ENCODE measurements at places on chromosomes 5 and 9. TPM values are rescaled to one million over a fixed set of nuclear protein-coding genes. Genes with fewer than 3 reads are reported as not detected.

GRCh38 chr9:104944871-104945270, 16.9 kb upstream of the ABCA1 start:
- H3K27me3 ChIP-seq, result no peaks in the 10 kb centered on the region
- H3K4me1 ChIP-seq, result peaks cover 9% of the 10 kb centered on the region
- no peak overlapping the region for H3K4me3 ChIP-seq

Gene MOB3B
- total RNA-seq, result 14.6 TPM

GRCh38 chr5:144304688-144305087, 134.0 kb downstream of the KCTD16 start:
- no peak for DNase-seq
- no peak overlapping the region for H3K27ac ChIP-seq
- peaks cover 8% of the 10 kb centered on the region for H3K27me3 ChIP-seq
- H3K4me1 ChIP-seq, result peaks cover 9% of the 10 kb centered on the region
- H3K4me3 ChIP-seq, result no peak overlapping the region
- no peaks in the 10 kb centered on the region for H3K36me3 ChIP-seq

- peaks cover 15% of the 10 kb centered on the region for H3K4me1 ChIP-seq
- peaks cover 6% of the 10 kb centered on the region for H3K27me3 ChIP-seq
- no peak overlapping the region for H3K27ac ChIP-seq
- no peaks in the 10 kb centered on the region for H3K36me3 ChIP-seq
- H3K4me3 ChIP-seq, result no peak overlapping the region
These were observed 49.0 kb downstream of the SGCD start for GRCh38 chr5:156375895-156376495.

Gene TSLP
- total RNA-seq, result 0.42 TPM

GRCh38 chr5:172299916-172300439, 16.4 kb upstream of the UBTD2 start:
- no peaks in the 10 kb centered on the region for H3K36me3 ChIP-seq
- no peak overlapping the region for H3K4me3 ChIP-seq
- peaks cover 7% of the 10 kb centered on the region for H3K4me1 ChIP-seq
- DNase-seq, result no peak

DNA sequence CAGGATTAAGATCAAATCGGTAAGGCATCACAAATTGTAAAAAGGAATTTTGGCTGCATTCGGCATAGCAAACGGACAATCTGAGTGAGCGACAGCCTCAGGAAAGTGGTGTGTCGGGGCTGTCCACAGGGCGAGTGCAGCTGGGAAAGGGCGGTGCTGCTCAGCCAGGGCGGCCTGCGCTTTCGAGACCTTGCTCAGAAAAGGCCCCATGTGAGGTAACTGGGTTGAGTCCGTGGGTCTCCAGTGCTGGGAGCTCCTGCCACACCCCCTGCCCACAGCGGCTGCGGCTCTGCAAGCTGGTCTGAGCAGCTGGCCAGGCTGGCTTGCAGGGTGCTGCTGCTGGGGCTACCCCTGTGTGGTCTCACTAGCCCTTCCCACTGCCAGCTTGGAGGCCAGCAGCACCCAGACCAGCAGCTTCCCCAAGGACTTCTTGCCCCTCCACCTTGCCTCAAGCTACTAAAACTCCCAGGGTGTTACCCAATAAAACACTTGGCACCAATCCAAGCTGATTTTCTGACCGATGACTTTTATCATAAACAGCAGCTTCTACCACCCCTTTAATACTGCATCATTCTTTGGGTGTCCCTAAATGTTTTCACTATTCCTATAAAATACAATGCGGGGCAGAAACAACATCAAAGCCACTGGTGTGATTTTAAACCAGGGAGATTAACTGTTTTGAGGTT, 6.2 kb downstream of the SURF2 start:
- H3K36me3 ChIP-seq, result peaks cover 25% of the 10 kb centered on the region
- H3K27ac ChIP-seq, result no peak overlapping the region
- H3K4me1 ChIP-seq, result no peaks in the 10 kb centered on the region
- DNase-seq, result no peak
- no peaks in the 10 kb centered on the region for H3K27me3 ChIP-seq
- no peak overlapping the region for H3K4me3 ChIP-seq

DNA sequence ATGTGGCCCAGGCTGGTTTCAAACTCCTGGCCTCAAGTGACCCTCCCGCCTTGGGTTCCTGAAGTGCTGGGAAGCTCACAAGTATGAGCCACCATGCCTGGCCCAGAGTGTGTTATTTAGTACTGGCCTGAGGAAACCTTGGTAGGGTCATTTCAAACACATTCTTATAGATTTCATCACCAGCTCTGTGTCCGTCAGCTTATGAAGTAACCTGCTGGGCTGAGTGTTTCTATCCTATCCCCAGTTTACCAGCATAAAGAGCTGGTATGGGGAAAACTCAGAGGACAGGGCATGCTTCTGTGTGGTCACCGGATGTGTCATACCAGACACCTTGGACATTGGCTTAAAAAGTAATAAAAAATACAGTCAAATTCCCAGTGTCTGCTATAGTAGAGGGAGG, 45.3 kb downstream of the PTPN3 start:
- DNase-seq, result no peak
- H3K36me3 ChIP-seq, result peaks cover 4% of the 10 kb centered on the region
- H3K27ac ChIP-seq, result peak overlapping the region; percentile 84

GRCh38 chr5:132471944-132472343, 18.6 kb downstream of the IRF1 start:
- H3K4me3 ChIP-seq, result no peak overlapping the region
- H3K36me3 ChIP-seq, result peaks cover 10% of the 10 kb centered on the region
- no peak overlapping the region for H3K27ac ChIP-seq
- no peaks in the 10 kb centered on the region for H3K27me3 ChIP-seq

GRCh38 chr9:95481000-95481399, 35.8 kb downstream of the PTCH1 start:
- H3K27me3 ChIP-seq, result no peaks in the 10 kb centered on the region
- no peak for DNase-seq
- H3K36me3 ChIP-seq, result peaks cover 26% of the 10 kb centered on the region
- H3K27ac ChIP-seq, result no peak overlapping the region

- H3K4me1 ChIP-seq, result peaks cover 5% of the 10 kb centered on the region
- H3K27me3 ChIP-seq, result no peaks in the 10 kb centered on the region
- no peak overlapping the region for H3K27ac ChIP-seq
- DNase-seq, result peak; percentile 62
These were observed 3.7 kb downstream of the TLN1 start for GRCh38 chr9:35728041-35728971.

DNA sequence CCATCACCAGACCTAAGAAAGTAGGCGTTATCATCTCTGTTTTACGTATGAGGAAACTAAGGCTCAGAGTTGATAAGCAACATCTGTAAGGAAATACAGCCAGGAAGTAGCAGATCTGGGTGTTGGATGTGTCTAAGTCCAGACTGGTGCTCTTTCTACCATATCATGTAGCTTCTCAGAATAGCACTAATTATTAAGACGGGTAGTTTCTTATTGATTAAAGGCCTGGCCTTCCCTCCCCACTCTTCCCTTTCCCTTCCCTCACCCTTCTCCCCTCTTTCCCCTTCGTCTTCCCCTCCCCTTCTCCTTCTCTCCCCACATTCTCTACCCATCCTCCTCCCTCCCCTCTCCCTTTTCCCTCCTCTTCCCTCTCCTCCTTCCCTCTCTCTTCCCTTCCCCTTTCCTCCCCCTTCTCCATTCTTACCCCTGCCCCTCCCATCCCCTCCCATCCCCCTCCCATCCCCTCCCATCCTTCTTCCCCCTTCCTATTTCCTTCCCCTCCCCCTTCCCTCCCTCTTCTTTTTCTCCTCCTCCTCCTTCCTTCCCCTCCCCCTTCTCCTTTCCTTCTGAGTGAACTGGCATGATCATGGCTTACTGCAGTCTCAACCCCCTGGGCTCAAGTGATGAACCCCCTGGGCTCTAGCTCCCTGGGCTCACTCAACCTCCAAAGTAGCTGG, 79.4 kb downstream of the SNX24 start:
- no peak overlapping the region for H3K27ac ChIP-seq
- H3K27me3 ChIP-seq, result no peaks in the 10 kb centered on the region
- no peak overlapping the region for H3K4me3 ChIP-seq
- H3K36me3 ChIP-seq, result peaks cover 3% of the 10 kb centered on the region

- H3K27ac ChIP-seq, result no peak overlapping the region
- H3K27me3 ChIP-seq, result peaks cover 4% of the 10 kb centered on the region
- H3K4me3 ChIP-seq, result no peak overlapping the region
- no peaks in the 10 kb centered on the region for H3K36me3 ChIP-seq
- H3K4me1 ChIP-seq, result no peaks in the 10 kb centered on the region
- no peak for DNase-seq
These were observed 102.2 kb upstream of the PLPPR1 start for GRCh38 chr9:100926366-100926765.

DNA sequence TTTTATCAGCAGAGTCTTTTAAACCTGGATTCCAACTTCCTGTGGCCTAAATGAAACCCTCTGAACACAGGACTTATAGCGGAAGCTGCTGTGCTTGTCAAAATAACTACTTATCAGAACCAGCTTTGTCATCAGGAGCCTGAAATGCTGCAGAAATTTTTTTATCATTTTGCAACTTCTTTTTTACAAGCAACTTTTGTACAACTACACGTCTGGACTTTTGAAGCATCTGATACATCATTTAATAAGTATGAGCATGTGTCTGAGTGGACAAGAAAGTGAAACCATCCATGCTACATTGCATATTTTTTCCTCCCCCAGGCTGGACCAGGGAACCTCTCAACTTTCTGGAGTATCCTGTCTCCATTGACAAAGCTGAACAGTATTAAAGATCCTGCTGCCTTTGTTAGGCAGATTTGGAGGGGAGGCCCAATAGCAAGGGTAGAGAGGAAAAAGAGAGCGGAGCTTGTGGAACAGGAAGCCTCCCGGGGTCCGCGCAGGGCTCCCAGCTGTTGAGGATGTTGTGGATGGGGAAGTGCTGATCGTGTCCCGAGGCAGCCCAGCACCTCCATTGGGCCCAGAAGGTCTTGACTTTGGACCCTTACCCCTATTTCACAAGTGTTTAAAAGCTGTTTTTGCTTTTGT, 196.6 kb downstream of the MSX2 start:
- peak overlapping the region; percentile 34 for H3K4me3 ChIP-seq
- H3K4me1 ChIP-seq, result peaks cover 11% of the 10 kb centered on the region
- H3K27me3 ChIP-seq, result no peaks in the 10 kb centered on the region
- no peaks in the 10 kb centered on the region for H3K36me3 ChIP-seq
- DNase-seq, result no peak
- peak overlapping the region; percentile 25 for H3K27ac ChIP-seq

- H3K4me1 ChIP-seq, result peaks cover 2% of the 10 kb centered on the region
- H3K36me3 ChIP-seq, result no peaks in the 10 kb centered on the region
- H3K27me3 ChIP-seq, result peaks cover 6% of the 10 kb centered on the region
- DNase-seq, result no peak
These were observed 92.0 kb downstream of the SH3TC2 start for GRCh38 chr5:148970876-148971275.

DNA sequence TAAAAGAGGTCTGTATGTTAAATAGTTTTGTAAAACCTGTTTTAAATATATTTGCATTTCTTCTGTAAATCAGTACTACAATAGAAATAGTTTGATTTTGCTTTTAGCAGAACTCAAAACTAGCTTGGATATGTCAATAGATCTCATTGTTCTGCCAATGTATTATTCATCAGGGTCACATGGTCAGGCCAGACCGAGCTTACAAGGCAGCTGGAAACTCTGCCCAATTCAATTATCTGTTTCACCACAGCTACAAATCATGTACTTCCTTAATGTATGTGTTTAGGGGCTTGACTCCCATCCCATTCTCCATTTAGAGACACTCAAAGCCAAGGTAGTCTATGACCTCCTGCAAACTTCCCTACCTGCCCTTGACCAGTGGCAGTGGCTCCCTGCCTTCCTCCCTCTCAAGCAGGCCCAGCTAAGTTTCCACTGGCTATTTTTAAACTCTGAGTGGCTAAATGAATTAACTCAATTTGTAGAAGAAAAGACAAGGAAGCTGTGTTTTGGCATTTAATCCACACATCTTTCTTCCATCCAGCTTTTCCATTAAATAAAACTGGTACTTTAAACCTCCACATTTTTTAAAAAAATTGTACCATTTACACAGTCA, 46.4 kb upstream of the SELENOP start:
- no peaks in the 10 kb centered on the region for H3K36me3 ChIP-seq
- DNase-seq, result no peak
- no peak overlapping the region for H3K4me3 ChIP-seq
- no peaks in the 10 kb centered on the region for H3K27me3 ChIP-seq

- no peaks in the 10 kb centered on the region for H3K36me3 ChIP-seq
- H3K4me1 ChIP-seq, result peaks cover 9% of the 10 kb centered on the region
- no peak overlapping the region for H3K4me3 ChIP-seq
- no peak overlapping the region for H3K27ac ChIP-seq
- peaks cover 10% of the 10 kb centered on the region for H3K27me3 ChIP-seq
- no peak for DNase-seq
These were observed 7.4 kb downstream of the C5orf46 start for GRCh38 chr5:147898875-147899401.

DNA sequence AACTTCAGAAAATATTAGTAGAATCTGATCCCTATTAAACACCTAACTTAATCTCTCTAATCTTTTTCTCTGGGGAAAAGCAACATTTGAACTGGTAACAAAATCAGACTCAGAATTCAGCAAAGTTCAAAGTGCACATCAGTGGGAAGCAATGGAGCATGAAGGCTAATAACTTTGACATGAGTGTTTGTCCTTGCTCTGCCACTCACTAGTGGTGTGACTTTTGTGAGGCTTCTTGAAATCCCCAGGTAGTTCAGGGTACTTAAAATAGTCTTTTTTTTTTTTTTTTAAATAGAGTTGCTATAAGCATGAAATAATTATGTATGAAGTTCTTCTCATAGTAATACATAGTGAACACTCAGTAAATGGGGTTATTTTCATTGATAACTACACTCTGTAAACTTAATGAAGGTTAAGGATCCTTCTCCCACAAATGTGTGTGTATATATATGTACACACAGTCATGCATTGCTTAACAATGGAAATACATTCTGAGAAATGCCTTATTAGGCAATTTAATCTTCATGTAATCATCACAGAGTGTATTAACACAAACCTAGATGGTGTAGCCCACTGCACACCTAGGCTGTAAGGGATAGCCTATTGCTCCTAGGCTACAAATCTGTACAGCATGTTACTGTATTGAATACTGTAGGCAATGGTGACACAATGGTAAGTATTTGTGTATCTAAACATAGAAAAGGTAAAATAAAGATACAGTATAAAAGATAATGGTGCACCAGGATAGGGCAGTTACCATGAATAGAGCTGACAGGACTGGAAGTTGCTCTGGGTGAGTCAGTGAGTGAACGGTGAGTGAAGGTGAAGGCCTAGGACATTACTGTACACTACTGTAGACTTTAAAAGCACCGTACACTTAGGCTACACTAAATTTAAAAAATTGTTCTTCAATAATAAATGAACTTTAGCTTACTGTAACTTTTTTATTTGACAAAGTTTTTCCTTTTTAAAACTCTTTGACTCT, 73.3 kb upstream of the HMHB1 start:
- no peaks in the 10 kb centered on the region for H3K4me1 ChIP-seq
- H3K27me3 ChIP-seq, result peaks cover 16% of the 10 kb centered on the region
- no peaks in the 10 kb centered on the region for H3K36me3 ChIP-seq
- no peak for DNase-seq

GRCh38 chr9:93136011-93136440, 2.0 kb upstream of the NINJ1 start:
- peaks cover 20% of the 10 kb centered on the region for H3K4me1 ChIP-seq
- DNase-seq, result no peak
- no peak overlapping the region for H3K27ac ChIP-seq

All from mesothelial cell of epicardium (in vitro differentiated cells).